ENCODE measurements at places on chromosomes 11 and 22.
A peak's percentile ranks its signal among the peaks of the same experiment; 100 is the strongest.

DNA sequence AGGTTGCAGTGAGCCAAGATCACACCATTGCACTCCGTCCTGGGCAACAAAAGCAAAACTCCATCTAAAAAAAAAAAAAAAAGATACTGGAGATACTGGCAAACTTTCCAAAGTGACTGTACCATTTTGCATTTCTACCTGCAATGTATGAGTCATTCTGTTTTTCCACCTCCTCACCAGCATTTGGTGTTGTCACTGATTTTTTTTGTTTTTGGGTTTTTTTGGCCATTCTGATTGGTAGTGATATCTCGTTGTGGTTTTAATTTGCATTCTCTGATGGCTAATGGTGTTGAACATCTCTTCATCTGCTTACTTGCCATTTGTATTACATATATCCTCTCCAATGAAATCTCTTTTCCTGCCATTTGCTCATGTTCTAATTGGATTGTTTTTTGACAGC is 12.0 kb upstream of the RBX1 start:
- ATAC-seq, result peak; percentile 87

- no peak for ATAC-seq
These were observed 107.5 kb downstream of the PKNOX2 start for GRCh38 chr11:125272092-125272491.

- ATAC-seq, result no peak
These were observed 82.8 kb downstream of the BLID start for GRCh38 chr11:122033193-122033592.

DNA sequence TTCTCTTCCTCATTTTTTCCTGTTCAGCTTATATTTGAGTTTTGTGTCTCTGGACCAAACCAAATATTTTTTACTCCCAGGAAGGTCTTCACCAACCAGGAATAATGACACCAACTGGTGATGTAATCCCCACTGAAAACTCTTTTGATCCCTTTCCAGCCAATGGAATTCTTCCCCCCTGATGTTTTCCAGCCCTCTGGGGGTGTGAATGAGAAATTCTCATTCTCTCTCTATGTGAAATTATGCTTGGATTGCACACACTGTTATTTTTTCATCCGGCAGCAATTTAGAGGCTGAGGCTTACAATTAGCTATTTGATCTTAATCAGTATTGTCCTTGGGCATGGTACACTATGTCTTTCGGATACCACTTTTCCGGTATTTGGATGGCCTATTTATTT is 39.5 kb upstream of the SLC1A2 start:
- no peak for ATAC-seq

- no peak for ATAC-seq
These were observed 79.9 kb upstream of the RAB1B start for GRCh38 chr11:66188580-66188979.

DNA sequence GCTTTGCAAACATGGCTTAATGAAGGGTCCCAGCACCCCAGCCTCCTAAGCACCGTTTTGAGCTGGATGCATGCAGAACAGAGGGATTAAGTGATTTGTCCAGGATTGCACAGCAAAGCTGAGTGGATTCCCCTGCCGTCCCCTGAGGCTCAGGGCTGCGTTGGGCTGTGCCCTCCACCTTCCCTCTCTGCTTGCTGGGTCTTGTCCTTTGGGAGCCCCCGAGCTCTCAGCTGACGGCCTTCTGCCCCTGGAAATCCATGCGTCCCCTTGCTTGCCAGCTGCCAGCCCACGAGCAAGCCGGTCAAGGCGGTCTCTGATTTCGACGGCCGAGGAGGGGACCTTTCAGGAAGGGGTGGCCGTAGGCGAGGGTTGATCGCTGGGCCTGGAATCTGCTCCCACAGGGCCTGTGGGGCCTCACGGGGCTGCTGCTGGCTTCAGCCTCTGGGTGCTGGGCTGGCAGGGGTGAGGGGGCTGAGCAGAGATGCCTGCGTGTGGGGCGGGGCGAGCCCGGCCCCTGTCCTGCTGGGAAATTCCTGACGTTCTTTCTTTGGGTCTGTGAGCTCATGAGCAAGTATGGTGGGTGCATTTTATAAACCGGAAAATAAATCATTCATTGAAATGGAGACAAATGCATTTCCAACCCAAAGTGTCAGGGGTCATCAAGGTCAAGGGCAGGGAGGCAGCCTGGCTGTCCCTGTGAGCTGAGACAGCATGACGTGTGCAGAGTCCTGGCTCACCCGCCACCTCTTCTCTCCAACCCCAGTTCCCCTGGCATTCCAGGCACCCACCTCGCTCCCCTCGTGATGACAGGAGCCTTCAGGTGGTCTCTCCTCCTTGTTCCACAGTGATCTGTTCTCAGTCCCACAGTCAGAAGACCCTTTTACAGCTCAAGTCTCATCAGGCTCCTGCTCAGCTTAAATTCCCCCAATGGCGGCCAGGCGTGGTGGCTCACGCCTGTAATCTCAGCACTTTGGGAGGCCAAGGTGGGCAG is 28.1 kb downstream of the FGF4 start:
- ATAC-seq, result no peak

GRCh38 chr11:30322191-30322590 is 713 bp upstream of the ARL14EP start:
- no peak for ATAC-seq

- ATAC-seq, result no peak
These were observed 76.9 kb upstream of the SLC6A5 start for GRCh38 chr11:20522536-20522935.

GRCh38 chr11:30377347-30377746 is 54.4 kb downstream of the ARL14EP start:
- no peak for ATAC-seq

GRCh38 chr11:20093775-20094174 is 66.5 kb downstream of the DBX1 start:
- no peak for ATAC-seq

DNA sequence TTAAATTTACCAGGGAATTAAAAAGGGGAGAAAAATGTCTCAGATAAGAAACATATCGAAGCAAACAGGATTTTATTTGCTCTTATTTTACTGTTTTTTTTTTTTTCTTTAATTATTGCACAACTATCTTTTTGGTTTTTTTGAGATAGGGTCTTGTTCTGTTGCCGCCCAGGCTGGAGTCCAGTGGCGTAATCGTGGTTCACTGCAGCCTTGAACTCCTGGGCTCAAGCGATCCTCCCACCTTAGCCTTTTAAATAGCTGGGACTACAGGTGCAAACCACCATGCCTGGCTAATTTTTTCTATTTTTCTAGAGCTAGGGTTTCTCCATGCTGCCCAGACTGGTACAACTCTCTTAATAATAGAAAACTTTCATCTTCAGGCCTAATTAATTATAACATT is 32.5 kb downstream of the DRG1 start:
- ATAC-seq, result no peak

DNA sequence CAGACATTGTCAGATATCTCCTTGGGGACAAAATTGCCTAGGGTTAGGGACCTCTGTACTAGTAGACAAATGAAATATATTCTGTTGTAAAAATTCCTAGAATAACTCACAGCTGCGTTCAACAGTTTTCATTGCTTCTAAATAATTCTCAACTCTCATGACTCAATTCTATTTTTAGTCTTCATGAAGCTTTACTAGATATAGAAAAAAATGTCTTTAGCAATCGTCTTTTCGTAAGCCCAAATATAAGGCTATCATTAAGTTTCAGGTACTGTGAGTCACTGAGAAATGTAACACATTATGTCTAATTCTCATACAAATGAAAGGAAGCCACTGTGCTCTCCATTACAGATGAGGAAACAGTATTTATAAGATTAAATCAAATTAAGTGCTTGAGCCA is 6.4 kb downstream of the MMP12 start:
- no peak for ATAC-seq

DNA sequence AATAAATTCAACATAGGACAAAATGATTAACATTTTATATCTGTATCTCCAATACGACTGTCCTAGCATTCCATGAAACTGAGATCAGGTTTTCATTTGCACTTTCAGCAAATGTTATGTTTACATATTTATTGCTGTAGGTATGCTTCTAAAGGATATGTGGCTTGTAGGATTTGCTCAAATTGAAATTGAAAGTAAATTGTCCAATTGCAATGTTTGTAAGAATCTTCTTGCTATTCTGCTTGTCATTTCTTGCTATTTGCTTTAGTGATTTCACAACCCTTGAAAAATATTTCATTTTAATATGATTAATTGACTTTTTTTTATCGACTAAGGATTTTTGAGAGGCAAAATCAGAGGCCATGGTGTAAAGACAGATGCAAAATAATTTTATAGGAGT is 904.2 kb upstream of the RAG2 start:
- ATAC-seq, result no peak

DNA sequence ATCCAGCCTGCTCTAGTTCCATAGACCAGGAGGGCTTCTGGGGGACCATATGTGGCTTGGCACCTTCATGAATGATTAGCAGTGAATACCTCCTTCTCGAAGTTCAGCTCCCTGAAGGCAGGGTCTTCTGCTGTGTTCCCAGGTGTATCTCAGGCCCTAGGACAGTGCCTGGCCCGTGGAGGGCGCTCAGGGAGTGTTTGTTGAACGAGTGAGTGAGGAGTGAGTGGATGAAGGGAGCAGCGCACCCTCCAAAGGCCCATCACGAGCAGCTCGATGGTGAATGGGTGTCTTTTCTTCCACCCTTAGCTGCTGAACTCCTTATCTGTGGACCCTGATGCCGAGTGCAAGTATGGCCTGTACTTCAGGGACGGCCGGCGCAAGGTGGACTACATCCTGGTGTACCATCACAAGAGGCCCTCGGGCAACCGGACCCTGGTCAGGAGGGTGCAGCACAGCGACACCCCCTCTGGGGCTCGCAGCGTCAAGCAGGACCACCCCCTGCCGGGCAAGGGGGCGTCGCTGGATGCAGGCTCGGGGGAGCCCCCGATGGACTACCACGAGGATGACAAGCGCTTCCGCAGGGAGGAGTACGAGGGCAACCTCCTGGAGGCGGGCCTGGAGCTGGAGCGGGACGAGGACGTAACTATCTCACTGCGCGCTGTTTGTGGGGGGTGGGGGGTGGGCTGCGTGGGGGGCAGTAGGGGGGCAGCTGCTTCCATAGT is 9.5 kb downstream of the ANO1 start:
- ATAC-seq, result no peak

GRCh38 chr22:26134654-26135330 is 34.5 kb upstream of the SEZ6L start:
- ATAC-seq, result no peak

DNA sequence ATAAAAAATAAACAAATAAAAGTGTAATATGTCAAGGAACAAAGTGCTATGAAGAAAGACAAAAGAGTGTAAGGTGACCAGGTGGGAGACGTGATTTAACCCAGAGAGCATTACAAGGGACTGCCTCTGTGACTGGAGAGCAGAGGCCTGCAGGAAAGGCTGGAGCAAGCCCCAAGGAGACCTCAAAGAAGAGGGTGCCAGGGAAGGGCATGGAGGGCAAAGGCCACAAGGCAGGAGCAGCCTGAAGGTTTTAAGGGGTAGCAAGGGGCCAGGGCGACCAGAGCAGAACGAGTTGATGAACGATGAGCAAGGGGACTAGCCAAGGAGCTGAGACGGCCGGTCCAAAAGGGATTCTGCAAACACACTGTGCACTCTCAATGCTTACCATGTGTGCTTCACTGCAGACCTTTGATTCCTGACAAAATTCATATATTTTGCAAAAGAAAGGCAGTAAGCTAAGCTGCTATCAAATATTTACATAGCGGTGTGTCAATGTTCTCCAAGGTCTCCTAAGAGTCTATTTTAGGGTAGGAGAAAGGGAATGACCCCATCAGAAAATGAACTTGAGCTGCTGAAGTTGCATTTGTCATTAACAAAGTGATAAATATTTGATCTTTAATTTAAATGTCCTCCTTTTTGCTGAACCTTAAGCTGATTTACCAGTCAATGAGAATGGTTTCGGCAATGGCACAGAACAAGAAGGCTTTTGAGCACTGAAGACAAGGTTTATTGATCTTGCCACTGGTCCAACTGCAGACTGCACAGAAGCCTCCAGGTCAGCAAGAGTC is 50.5 kb downstream of the SMCO4 start:
- ATAC-seq, result no peak

DNA sequence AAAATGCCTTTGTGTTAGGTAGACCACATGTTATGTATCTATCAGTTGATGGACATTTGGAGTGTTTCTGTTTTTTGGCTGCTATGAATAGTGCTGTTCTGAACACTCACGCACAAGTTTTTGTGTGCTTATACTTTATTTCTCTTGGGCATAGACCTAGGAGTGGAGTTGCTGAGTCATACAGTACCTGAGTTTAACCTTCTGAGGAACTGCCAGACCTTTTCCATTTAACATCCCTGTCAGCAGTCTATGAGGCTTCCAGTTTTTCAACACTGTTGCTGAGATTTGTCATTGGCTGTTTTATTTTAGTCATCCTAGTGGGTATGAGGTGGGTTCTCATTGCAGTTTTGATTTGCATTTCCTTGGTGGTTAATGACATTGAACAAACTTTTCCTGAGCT is 4.4 kb downstream of the CTTN start:
- no peak for ATAC-seq

DNA sequence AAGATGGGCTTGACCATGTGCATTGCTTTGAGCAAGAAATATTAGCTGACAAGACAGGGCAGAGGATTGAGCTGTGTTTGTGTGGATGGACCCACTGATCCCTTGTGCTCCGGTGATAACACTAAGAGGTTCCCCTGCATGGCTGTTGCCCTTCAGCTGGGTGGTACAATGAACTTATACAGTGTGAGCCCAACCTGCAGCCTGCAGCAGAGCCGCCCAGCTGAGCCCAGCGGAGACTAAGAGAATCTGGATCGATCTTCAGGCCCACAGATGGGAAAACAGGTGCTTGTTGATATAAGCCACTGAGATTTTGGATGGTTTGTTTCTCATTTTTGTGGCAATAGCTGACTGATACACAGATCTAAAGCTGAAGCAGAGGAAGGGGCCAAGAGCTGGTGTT is 177.4 kb upstream of the SYT13 start:
- ATAC-seq, result no peak

- no peak for ATAC-seq
These were observed 195.8 kb downstream of the NELL1 start for GRCh38 chr11:20865161-20865560.

GRCh38 chr11:64327375-64327774 is 9.5 kb downstream of the PRDX5 start:
- no peak for ATAC-seq

DNA sequence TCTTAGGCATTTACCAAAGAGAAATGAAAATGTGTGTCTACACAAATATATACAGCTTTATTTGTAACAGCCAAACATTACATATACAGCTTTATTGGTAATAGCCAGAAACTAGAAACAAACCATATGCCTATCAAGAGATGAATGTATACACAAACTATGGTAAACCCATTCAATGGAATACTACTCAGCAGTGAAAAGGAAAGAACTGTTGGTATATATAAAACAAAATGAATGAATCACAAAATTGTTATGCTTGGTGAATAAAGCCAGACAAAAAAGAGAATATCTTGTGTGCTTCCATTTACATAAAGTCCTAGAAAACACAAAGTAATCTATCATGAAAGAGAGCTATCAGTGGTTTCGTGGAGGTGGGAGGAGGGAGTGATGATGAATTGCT is 142.9 kb downstream of the EFCAB6 start:
- ATAC-seq, result no peak
